Smooth muscle cell of bladder (primary cell): ENCODE measurements at places on chromosomes 11 and 22. TPM values are rescaled to one million over a fixed set of nuclear protein-coding genes. Genes with fewer than 3 reads are reported as not detected.

CD59 gene
- total RNA-seq: 305 and 344 TPM in 2 replicates

PDE2A gene
- 0.18 and 0.28 TPM in 2 replicates for total RNA-seq

SLC17A6 gene
- not detected in 2 replicates for total RNA-seq

EP300 gene
- total RNA-seq: 24.3 and 27.7 TPM in 2 replicates

POLR3H gene
- 20.6 and 27.0 TPM in 2 replicates for total RNA-seq
